ENCODE measurements at places on chromosomes 2 and 18.
A peak's percentile ranks its signal among the peaks of the same experiment; 100 is the strongest.

GRCh38 chr18:62258616-62259015, 66.5 kb upstream of the TNFRSF11A start:
- DNase-seq: no peak

GRCh38 chr18:76347341-76347740, 147.7 kb downstream of the ZNF516 start:
- DNase-seq: no peak

DNA sequence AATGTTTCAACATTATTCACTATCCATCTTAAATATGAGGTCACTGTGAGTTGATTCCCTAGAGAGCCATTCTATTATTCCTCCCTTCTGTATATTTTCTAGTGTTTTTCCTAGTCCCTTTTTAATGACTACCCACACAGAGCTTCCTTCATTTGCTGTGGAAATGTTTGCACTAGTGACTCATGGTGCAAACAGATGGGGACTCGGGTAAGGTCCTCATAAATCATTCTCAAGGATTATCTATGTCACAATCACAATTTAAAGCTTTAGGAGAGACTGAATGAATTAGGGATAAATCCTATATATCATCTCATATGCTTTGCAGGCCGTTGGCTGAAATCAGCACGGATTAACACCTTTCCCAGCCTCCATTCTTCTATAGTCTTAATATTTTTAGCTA, 159.6 kb downstream of the DCC start:
- DNase-seq: no peak

- DNase-seq: no peak
These were observed 36.0 kb downstream of the TTC27 start for GRCh38 chr2:32663864-32664263.

DNA sequence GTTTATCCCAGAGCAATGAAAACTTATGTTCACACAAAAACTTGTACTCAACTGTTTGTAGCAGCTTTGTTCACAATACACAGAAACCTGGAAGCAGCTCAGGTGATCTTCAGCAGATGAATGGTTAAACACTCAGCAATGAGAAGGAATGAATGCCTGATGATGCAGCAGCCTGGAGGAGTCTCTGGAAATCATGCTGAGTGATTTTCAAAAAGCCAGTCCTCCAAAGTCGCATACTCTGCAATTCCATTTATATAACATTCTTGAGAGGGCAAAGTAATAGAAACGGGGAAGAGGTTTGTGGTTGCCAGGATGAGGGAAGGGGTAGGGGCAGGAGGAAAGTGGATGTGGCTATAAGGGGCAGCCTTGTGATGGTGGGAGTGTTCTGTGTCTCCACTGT, 108.1 kb downstream of the CTIF start:
- DNase-seq: no peak

- no peak for DNase-seq
These were observed 117.6 kb downstream of the BCL2L11 start for GRCh38 chr2:111238296-111238695.

GRCh38 chr18:35868915-35869314, 103.6 kb upstream of the RMP24 start:
- no peak for DNase-seq

DNA sequence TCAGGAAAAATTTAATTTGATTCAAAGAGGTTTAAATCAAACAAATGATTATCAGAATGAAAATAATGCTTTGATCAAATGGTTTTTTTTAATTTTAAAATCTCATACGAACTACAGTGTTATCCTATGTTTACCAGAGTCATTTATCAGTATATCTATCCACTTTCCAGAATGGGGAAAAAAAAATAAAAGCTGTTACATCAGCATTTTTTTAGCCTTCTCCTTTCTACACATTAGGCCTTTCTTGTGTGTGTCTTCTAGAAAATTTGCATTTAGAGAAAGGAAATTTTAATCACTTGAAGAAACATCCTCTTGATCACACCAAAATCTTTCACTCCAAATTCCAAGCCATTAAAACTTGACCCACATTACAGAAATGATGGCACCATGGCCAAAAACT, 608.9 kb upstream of the ID2 start:
- DNase-seq: no peak

DNA sequence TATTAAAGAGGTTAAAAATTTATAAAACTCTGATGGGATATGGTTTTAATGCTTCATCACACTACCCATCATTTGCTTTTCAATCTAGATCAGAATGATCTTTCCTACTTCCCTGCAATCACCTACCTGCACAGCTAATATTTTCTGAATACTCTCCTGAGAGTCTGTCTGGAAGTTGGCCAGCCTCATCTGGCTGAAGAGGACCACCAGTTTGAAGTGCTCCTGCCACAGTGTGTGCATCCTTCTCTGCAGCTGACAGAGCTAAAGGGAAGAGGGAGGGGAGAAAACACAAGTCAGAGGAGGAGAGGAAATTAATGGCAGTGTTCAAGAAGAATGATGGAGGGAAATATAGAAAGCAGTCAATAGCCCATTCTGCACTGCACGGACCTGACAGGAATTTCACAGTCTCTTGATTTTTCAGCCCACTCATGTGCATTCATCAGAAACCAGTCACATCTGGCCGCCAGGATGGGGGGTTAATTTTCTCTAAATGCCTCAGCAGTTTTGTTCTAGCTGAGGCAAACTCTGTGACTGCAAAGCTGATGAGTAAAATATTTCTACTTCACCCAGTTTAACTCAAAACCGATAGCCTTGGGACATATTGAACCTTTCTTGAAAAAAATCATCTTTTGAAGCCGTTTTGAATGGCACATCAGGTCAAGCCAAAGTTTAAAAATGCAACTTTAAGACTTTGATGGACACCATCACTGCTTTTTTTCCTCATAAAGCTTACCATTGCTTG, 201.8 kb upstream of the KLHL14 start:
- DNase-seq: peak; percentile 15

DNA sequence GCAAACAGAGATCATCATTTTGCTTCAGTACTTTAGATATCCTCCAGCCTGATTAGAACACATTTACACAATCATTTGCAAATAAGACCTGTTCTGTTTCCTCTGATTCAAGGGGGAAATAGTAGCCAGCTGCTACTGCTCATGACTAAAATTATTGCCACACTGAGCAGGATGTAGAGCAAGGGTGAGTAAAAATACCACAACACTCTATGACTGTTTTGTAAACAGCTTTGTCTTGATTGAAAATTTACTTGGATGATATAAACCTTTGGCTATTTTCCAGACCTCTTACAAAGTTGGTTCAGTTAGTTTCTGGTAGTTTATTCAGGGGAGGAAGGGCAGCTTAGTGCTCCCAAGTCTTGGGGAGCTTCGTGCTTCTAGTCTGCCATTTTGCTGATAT, 286.4 kb upstream of the CNTNAP5 start:
- DNase-seq: no peak

GRCh38 chr18:58638441-58638840, 9.6 kb upstream of the ALPK2 start:
- no peak for DNase-seq

DNA sequence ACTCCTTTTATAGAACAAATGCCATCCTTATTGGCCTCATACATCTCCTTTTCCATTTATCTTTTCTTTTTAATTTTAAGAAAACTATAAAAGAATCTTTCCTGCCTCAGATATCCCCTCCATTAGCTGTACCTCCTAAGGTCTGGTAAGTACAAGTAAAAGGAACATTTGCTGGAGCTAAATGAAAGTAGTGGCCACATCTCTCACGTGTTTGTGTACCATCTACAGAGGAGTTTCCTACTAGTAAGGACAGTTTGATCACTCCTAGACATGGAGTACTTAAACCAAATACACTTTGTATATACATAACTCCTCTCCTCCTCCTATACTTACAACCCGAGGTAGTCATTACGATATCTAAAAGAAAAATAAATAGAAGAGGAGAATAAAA, 504.8 kb downstream of the LRRTM4 start:
- DNase-seq: no peak

GRCh38 chr2:152585830-152586484, 131.3 kb downstream of the PRPF40A start:
- no peak for DNase-seq

DNA sequence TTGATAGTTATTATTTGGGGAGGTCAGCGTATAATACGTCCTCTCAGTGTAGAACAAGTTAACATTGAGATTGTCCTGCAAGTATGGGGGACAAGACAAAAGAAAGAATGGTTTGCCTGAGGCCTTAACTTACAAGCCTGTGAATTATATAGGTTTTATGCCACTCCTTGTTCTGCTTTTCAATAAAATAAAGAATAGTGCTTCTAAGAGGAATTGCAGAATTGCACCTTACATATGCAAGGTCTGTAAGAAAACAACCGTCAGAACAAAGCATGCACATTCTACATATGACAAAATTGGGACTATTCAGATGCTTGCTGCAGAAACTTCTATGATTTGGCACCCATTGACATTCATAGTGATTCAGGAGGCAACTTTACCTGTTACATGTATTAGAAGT, 785.0 kb downstream of the NR4A2 start:
- DNase-seq: no peak

- DNase-seq: no peak
These were observed 172.2 kb upstream of the HAAO start for GRCh38 chr2:42964439-42965083.

DNA sequence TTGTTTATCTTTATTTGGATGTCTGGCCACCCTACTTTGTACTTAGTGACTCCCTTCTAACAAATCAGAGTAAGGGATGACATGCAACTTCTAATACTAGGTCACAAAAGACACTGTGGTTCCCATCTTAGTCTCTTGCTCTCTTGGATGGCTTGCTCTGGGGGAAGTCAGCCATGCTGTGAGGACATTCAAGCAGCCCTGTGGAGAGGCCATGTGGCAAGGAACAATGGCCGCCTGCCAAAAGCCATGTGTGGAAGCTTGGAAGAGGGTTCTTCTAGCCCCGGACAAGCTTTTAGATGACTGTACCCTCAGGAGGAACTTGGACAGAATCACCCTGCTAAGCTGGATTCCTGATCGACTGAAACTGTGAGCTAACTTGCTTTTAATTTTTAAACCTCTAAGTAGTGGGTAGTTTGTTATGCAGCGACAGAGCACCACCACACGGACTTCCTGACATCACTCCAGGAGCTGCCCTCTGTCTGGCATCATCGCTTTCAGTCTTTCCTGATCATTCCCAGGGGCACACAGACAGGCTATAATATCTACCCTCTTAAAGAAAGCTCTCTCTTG, 116.8 kb upstream of the ODC1 start:
- no peak for DNase-seq

- no peak for DNase-seq
These were observed 31.4 kb downstream of the FN1 start for GRCh38 chr2:215404348-215405012.

- no peak for DNase-seq
These were observed 13.1 kb downstream of the NXPH2 start for GRCh38 chr2:138767101-138767500.

- DNase-seq: no peak
These were observed 370.9 kb downstream of the NR4A2 start for GRCh38 chr2:155961641-155962040.

DNA sequence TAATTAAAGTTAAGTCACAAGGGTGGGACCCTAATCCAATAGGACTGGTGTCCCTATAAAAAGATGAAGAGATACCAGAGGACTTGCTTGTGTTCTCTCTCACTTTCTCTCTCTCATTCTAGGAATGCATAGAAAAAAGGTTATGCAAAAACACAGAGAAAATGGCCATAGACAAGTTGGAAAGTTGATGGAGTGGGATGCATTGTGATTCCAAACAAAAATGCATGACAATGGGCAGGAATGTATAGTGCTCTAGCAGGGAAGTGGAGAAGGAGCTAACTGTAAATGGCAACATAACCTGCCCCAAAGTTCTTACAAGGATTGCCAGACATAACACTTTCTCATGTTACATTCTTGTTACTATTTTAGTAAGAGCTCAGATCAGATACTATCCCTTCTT, 301.6 kb upstream of the LRATD1 start:
- DNase-seq: no peak

DNA sequence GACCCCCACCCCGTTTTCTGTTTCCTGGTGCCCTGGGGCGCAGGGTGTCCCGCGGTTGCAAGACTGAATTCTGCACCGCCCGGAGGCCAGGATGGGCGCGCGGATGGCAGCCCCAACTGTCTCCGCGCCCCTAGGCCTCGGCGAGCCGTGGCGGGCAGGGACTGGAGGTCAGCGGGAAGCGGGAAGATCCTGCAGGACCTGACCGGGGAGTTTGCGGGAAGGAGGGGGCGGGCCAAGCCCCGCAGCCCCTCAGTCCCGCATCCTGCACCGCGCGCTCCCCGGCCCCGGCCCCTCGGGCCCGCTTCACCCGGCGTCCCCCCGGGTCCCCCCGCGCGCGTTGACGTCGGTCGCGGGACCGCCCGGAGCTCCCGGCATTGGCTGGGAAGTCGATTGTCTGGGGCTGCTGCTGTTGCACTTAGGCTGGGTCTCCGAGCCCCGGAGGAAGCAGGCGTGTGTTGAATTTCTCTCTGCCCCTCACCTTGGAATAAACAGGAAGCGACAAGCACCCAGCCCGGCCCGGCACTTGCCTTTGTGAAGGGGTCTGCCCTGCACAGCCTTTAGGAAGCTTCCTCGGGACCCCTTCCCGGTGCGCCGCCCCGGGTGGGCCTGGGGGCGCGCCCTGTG, at the start of gene LDLRAD4:
Gene LDLRAD4, plus strand, starts transcription at position 393 of the 624 bp plus-strand sequence.
- DNase-seq: peak; percentile 39

- no peak for DNase-seq
These were observed 160.4 kb downstream of the HDAC4 start for GRCh38 chr2:239240414-239240881.

DNA sequence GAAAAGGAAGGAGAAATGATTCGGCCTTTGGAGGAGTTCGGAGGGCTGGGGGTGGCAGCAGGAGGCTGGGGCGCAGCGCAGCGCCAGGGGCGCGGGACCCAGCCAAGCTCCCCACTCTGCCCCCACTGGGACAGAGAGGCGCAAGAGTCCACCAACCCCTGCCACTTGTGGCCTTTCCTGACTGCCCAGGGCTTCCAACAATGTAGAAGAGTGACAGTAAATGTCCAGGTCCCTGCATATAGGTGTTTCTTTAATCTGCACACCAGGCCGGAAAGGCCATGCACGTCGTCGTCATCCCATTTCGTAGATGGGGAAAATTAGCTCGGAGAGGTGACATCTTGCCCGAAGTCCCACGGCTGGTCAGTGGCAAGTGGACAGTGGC, 96.6 kb downstream of the INHBB start:
- no peak for DNase-seq

DNA sequence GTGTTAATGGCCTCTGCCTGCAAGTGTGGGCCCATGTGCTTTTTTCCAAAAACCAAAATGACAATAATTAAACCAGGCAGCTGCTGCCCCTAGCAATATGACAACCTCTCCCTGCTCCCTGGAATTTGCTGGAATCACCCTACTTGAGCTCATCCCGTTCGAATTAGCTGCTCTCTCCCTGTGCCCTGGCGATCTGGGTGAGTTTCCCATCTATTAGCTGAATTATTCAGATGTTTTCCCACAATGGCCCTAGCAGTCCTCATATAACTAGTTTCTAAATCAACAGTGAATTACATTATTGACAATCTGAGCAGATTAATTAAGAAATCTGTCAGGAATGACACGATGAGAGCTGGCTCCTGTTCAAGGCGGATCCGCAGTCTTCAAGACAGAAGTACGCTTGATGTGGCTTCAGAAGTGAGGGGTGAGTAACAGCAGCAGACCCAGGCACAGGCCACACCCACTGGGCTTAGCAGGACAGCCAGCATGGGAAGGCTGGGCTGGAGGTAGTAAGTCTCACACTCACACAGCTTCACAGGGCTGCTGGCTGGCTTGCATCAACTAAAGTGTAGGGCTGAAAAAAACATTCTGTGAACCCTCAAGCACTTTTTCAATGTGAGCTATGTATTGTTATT, 366.2 kb upstream of the ID2 start:
- DNase-seq: no peak

- no peak for DNase-seq
These were observed 18.9 kb upstream of the FZD7 start for GRCh38 chr2:202014759-202015211.

GRCh38 chr2:213848631-213849030, 562.2 kb upstream of the VWC2L start:
- no peak for DNase-seq

- DNase-seq: no peak
These were observed 186.4 kb downstream of the MREG start for GRCh38 chr2:215826838-215827441.

All from NCI-H1436 (cell line).